ENCODE measurements at places on chromosomes 5 and 9.

- DNase-seq: no peak
These were observed 980 bp downstream of the CCNO start for GRCh38 chr5:55232271-55232984.

DNA sequence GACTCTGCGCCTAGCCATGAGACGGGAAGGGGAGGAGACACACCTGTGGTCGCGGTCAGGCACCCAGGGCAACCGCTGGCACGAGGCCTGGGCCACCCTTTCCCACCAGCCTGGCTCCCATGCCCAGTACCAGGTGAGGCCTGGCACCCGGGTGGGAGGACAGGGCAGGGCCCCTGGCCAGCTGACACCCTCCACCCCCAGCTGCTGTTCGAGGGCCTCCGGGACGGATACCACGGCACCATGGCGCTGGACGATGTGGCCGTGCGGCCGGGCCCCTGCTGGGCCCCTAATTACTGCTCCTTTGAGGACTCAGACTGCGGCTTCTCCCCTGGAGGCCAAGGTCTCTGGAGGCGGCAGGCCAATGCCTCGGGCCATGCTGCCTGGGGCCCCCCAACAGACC lies 5.0 kb downstream of the MAMDC4 start:
- DNase-seq: no peak

GRCh38 chr9:112349008-112349333 lies 15.6 kb upstream of the PTBP3 start:
- no peak for DNase-seq

DNA sequence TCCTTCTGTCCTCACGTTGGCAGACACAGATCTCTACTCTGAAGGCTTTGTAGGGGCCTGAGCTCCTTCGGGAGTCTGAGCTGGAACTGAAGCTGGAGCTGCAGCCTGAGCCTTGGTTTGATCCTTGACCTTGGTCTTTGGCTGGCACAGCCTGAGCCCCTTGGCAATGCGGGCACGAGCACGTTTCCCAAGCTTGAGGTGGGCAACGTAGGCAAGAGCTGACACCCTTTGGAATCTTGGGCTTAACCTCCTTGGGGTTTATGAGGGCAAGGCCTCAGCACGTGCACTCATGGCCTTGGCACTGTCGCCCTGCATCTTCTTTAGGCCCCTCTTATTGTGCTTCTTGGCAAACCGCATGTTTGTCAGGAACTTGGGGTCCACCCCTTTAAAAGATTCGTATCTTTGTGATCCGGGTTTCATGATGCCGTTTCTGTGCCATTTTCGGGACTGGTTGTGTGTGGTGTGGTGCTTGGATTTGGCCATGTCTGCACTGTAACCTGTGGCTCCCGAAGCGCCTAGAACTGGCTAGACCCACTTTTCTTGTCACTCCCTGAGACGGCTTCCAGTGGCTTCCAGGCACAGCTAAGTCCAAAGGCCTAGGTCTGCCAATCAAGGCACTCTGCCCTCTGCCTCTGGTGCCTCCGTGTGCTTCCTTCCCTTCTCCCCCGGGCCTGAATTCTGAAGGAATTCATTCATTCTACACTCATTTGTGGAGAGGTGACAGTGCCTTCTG lies 1.4 kb downstream of the SUSD1 start:
- DNase-seq: no peak

DNA sequence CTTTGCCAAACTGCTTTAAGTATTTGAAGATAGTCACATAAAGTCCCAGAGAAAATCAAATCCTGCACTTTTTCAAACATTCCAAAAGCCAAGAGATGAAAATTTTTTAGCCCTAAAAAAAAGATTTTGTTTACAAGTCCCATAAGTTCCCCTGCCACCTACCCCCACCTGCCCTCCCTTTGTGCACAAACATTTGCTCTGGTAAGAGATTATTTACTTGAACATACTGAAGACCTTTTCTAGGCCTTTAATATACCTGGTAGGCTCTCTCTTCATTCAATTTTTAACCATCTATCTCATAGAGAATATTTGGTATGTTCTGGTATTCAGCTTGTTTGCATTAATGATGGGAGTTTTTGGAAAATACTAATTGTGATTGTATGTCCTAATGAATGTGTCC lies 50.3 kb downstream of the MEGF9 start:
- no peak for DNase-seq

DNA sequence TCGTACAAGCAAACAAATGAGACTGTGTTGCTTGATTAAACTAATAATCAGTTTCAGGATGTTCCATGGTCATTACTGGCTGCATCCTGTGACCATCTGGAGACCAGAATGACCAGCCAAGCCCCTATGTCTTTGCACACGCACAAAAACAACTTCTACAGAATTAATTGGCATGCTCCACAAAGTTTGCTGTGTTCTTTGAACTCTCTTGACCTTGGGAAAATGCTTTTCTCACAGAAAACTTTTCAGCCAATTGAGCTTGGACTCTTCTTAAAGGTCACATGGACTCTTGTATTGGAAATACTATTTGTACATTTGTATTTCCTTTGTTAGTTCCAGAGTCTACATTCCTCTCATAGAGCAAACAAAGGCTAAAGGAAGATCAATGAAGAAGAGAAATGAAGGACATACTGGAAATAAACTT lies 147.8 kb downstream of the ARRDC3 start:
- no peak for DNase-seq

DNA sequence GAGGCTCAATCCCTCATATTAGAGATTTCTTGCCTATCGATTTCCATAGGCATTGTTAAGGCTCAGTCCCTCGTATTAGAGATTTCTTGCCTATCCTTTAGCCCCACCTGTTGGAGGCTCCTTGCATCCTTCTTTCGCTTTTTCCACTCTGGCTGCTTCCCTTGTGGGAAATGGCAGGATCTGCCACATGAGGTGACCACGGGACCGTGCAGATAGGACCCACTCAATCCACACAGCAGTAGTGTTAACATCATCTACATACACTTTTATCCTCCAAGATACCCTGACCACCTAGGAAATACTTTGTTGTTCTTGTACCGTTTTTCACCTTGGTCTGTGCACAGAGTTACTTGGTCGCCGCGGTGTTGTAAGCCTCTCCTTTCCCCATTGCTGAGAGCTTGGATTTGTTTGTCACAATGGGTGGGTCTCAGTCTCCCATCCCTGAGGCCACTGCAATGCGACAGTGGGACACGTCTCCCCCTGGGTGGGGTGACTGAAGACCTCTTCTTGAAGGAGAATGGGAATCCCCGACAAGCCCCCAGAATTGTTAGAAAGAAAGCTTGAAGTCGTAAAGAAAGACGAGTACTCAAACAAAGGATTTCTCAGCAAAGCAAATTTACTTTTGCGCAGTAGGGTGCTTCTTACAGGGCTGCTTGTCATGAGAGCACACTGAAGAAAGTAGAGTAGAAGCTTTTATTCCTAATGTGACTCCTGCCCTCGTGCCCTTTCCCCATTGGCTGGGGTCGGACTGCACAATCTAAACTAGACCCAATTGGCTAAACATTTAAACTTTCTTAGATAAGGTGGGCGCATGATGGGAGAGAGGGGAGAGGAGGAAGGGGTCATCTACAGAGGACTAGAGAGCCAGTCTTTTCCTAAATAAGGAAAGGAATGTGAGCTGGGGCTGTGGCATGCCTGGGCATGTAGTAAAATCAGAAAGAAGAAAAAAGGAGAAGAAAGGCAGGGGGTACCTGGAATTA lies 19.8 kb downstream of the IFT74 start:
- peak; percentile 19 for DNase-seq

GRCh38 chr5:177447611-177448243 lies 1.1 kb downstream of the PRR7 start:
- peak; percentile 61 for DNase-seq

Measured in hematopoietic multipotent progenitor cell (in vitro differentiated cells).